Neural progenitor cell (in vitro differentiated cells): ENCODE measurements at places on chromosomes 4 and X.

DNA sequence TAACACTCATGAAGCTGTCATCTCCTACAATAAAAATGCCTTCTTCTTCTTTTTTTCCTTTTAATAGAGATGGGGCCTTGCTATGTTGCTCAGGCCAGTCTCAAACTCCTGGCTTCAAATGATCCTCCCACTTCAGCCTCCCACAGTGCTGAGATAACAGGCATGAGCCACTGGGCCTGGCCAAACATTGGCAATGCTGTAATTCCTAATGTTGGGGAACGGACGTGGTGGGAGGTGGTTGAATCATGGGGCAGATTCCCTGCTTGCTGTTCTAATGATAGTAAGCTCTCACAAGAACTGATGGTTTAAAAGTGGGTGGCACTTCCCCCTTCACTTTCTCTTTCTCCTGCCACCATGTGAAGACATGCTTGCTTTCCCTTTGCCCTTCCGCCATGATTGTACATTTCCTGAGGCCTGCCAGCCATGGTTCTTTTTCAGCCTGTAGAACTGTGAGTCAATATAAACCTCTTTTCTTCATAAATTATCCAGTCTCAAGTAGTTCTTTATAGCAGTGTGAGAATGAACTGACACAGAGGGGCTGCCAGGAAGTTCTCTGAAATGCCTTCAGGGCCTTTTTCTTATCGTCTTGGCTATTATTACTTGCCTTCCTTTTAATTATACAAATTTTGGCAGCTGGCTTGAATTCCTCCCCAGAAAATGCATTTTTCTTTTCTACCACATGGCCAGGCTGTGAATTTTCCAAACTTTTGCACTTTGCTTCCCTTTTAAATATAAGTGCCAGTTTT lies 93.0 kb downstream of the CENPC start:
- DNase-seq, result no peak

- DNase-seq, result no peak
Measured at GRCh38 chr4:136390824-136391223, 1141.5 kb downstream of the PCDH18 start.

DNA sequence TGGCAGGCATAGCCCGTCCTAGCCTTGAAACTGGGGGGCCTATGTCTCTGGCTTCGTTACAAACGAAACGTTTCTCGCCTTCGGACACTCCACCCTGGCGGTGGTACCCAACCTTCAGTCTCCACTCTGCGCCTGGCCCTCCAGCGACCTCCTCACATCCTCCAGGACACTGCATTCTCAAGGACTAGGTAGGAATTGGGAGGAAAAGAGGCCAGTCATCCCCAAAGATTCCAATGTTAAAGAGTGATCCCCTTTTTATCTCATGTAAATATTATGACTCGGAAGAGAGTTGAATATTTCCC lies 2.1 kb upstream of the NKX6-1 start:
- peak; percentile 43 for DNase-seq

- no peak for DNase-seq
Measured at GRCh38 chr4:110164856-110165255, 33.6 kb downstream of the ELOVL6 start.

DNA sequence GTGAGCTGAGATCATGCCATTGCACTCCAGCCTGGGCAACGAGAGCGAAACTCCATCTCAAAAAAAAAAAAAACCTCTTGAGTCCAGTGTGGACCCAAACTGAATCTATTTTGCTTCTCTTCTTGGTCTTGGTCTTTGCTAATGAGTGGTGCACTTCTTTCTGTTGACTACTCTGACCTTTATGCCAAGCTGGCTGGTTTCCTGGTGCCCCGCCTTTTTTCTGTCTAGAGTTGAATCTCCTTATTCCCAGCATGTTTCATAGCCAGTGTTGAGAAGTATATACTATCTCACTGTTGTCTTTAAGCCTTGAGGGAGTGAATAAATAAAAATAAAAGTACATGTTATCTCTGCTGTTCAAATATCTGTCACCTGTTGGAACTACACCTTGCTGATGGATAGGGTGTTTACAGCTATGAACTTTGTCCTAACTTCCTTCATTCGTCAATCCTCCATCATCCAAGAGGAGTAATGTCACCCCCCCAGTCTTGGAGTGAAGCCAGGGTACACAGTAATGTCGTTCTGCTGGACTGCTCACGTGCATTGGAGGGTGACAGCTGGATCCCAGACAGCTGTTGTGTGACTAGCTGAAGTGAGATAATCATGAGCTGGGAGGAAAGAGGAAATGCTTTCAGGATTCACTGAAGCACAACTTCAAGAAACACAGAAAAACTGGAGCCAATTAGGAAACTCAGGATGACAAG lies 99.3 kb upstream of the PRKG2 start:
- DNase-seq, result peak; percentile 12

GRCh38 chr4:124459941-124460310 lies 252.6 kb downstream of the ANKRD50 start:
- DNase-seq, result peak; percentile 76

GRCh38 chr4:82215800-82216199 lies 158.0 kb downstream of the HNRNPD start:
- DNase-seq, result no peak

- DNase-seq, result peak; percentile 78
Measured at GRCh38 chrX:72142094-72142793, 10.5 kb upstream of the RTL5 start.

DNA sequence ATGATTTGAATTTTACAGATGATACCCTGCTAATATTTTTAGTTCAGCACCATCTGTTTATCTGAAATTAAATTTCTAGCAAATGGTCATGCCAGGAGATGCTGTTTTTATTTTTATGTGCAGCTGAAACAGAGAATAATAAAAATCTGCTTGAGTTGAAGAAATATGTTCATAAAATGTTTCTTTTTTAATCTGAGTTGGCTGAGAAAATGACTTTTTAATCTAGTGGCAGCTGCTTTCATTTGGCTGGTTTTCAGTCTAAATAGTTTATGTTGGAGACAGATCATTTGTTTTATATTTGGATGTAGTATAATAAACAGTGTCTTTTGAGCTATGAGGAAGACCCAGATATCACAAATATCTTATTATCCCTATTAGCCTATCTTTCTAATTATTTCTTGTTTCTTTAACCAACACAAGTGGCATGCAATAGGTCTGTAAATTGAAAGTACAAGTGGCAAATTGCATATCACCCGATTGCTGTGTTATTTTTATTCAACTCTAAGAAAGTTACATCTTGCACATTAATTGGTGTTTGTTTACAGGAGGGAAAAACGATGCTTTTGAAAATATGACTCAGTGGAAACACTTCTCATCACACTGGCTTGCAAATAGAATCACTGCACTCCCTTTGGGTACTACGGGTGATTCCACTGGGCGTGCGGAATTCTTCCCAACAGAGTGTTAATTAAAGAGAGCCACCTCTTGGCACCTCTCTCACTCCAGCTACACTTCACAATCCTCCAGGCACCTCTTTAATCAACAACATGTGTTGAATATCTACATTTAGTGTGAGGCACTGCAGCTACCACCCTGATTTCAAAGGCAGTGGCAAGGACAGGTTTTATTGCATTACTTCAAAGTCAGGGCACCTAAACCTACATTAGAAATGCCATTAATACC lies 51.7 kb upstream of the AP1S2 start:
- no peak for DNase-seq

DNA sequence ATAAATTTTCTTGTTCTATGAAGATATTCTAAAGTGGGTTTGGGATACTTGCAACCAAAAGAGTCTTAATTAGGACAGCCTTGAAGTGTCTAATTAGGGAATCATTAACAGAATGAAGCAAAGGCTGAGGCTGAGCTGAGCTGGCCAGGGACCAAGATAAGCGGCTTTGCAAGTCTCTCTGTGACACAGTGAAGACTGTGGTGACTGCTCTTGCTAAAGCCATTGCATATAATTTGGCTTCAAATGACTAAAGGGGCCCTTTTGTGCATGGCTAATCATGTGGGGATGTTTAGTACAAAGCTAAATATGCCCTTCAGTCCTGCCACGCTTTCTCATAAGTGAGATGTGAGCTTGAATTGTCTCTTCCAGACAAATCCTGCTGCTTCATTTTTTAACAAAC lies 31.2 kb upstream of the GYPA start:
- peak; percentile 37 for DNase-seq

DNA sequence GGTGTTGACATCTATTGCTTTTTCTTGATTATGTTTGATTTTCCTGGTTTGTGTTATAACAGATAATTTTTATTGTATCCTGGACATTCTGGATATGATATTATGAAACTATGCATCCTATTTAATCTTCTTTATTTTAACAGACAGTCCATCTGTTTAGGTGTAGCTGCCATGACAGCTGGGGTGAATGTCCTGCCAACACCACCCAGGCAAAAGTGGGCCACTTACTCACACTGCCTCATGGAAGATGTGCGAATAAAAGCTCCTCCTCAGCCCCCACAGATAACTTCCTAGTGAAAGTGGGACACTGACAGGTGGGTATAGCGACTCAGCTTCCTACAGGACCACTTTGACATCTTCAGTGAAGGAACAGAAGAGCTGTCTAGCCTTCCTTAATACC lies 18.4 kb upstream of the CNKSR2 start:
- no peak for DNase-seq

DNA sequence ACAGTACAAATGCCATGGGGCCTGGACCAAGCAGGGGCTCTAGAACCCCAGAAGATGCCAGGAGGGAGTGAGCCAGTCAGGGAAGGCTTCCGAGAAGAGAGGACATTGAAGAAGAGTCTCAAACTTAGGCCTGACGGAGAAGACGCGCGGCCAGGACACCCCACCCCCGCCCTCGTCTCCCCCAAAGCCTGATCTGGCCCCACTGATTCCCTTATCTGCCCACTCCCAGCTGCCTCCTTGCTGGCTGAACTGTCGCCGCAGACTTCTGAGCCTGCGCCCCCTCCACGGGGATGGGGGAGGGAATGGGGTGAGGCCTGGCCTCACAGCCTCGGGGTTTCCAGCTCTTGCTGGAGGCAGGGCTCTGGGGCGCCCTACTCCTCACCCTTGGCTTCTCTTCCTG lies 3.6 kb upstream of the GATA1 start:
- no peak for DNase-seq

GRCh38 chrX:7689791-7690412 lies 153.1 kb upstream of the VCX start:
- no peak for DNase-seq

DNA sequence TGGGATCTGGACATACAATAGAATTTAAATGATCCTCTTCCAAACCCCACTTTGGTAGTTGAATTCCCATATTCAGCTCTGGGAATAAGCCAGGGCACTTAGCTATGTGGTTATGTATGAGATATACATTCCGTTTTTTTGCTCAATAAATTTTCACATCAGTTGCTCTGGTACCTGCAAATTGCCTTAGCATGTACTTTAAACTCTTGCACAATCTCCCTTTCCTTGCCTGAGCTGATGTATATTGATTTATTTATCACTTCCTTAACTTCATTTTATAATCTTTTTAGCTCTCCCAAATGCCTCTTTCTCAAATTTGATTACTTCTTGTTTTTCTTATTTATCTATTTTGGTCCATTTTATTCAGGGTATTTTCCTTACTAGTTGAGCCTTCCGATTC lies 90.1 kb upstream of the AGA start:
- DNase-seq, result no peak

GRCh38 chrX:130937101-130937500 lies 34.1 kb upstream of the ENOX2 start:
- DNase-seq, result no peak

- no peak for DNase-seq
Measured at GRCh38 chr4:65358914-65359313, 311.4 kb downstream of the EPHA5 start.

DNA sequence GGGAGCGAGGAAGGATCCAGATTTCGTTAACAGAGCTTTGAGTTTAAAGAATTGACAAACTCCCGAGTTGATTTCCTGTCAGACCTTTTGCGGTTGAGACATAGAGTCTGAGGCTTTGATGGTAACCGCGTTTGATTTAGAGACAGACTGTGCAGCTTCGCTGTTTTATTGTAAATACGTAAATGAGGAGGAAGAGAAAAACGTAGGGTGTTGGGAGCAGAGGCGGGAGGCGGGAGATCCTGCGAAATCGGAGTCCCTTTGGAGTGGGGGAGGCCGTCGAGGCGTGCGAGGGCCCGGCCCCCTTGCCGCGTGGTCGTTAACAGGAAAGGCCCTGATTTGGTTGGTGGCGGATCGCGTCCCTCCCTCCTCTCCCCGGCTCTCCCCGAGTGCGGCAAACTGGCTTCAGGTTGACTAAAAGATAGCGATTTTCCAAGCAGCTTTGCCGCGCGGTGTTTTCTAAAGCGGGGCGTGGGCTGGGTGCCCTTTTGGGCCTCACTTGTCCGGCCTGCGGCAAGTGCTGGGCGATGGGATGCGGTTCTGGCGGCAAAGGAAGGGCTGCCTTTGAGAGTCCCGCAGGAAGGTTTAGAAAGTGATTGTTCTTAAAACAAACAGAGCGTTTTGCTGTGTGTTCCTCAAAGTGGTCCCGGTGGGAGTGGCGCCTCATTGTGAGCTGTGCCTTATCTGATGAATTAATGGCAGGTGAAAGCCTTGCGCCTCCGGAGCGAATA lies 857 bp downstream of the SCML1 start:
- peak; percentile 48 for DNase-seq

GRCh38 chr4:155887847-155888570 lies 15.5 kb upstream of the TDO2 start:
- DNase-seq, result no peak

DNA sequence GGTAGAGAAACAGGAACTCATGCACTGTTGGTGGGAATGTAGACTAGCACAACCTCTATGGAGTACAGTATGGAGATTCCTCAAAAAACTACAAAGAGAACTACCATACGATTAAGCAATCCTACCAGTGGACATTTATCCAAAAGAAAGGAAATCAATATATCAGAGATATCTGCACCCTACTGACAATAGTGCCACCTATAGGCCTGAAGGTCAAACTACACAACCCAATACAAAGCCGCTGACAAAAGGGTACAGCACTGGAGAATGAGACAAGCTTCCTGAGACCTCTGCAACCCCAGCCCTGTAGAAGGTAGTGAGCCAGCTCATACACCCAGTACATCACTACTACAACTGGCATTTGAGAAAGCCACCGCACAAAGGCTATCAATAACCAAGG lies 67.1 kb downstream of the CBR4 start:
- DNase-seq, result no peak

DNA sequence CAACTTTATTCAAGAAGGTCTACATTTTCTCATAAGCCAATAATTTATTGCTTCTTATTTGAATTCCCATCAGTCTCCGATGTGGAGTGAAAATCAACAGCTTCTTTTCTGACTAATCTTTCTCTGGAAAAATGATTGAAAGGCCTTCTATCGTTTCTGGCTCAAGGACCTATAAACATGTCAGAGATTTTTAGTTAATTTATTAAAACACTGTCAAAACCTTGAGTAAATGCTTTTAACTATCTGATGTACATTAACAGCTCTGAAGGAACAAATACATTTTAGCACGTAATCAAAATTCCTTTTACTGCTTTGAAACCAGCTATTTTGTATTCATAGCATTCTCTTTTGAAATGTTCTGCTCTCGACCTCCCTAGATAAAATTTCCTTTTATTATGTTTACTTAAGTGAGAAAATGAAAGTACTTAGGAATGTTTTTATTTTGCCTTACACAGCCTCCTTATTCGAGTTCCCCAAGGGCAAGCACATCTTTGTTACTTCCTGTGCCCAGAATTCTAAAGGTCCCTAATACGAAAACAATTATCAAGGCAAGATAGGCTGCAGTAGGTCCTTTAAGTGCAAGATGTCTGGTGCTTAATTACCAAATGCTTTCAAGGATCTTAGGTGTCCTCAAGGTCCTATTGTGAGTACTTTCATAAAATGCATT lies 3.1 kb upstream of the ZFX start:
- peak; percentile 37 for DNase-seq

GRCh38 chrX:13716905-13717304 lies 17.5 kb downstream of the TRAPPC2 start:
- no peak for DNase-seq
